Hematopoietic multipotent progenitor cell treated with erythropoietin and hydrocortisone succinate and interleukin-3 and kit ligand, for 15 days (in vitro differentiated cells): ENCODE measurements at places on chromosomes 4 and X.

DNA sequence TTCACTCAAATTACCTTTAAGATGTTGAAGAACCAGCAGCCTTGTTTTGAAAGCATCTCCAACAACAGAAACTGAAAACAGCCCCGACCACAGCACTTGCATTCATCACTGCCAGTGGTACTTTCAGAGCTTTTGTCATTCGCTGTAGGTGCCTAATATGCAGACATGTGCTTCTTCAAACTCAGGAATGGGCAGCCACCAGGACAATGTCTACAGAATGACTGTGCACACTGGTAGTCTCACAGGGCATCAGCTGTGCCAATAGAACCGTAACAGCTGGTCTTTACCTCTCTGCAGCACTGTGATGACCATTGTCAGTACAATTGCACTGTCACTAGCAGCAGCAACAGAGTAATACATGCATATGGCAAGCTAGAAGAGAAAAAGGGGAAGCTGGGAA lies 1149.7 kb downstream of the STPG2 start:
- DNase-seq = no peak

GRCh38 chr4:3649491-3649890 lies 116.7 kb upstream of the ADRA2C start:
- no peak for DNase-seq

GRCh38 chrX:86047174-86047935 lies at the start of gene CHM:
Gene CHM, minus strand, starts transcription at chrX:86047558. Its CDS starts 26 bp downstream, at chrX:86047532.
- DNase-seq = peak; percentile 70

GRCh38 chrX:118824173-118824730 lies 628 bp downstream of the ZCCHC12 start:
- no peak for DNase-seq
